ENCODE measurements at places on chromosomes 5 and 9. TPM values are rescaled to one million over a fixed set of nuclear protein-coding genes. Genes with fewer than 3 reads are reported as not detected.
A peak's percentile ranks its signal among the peaks of the same experiment; 100 is the strongest.

ADAMTS6 gene
- total RNA-seq: 20.0 TPM

SPINK6 gene
- not detected for total RNA-seq

KIAA0825 gene
- total RNA-seq: 8.0 TPM

TMEM174 gene
- total RNA-seq: not detected

LECT2 gene
- not detected for total RNA-seq

CCNB1 gene
- 18.9 TPM for total RNA-seq

NRARP gene
- 6.7 TPM for total RNA-seq

- peak overlapping the region; percentile 72 for H3K27ac ChIP-seq
- H3K4me1 ChIP-seq: peaks cover 50% of the 10 kb centered on the region
- H3K4me3 ChIP-seq: peak overlapping the region; percentile 75
- H3K27me3 ChIP-seq: no peaks in the 10 kb centered on the region
Observed at GRCh38 chr9:112173489-112174221, 1.4 kb downstream of the SUSD1 start.

DNA sequence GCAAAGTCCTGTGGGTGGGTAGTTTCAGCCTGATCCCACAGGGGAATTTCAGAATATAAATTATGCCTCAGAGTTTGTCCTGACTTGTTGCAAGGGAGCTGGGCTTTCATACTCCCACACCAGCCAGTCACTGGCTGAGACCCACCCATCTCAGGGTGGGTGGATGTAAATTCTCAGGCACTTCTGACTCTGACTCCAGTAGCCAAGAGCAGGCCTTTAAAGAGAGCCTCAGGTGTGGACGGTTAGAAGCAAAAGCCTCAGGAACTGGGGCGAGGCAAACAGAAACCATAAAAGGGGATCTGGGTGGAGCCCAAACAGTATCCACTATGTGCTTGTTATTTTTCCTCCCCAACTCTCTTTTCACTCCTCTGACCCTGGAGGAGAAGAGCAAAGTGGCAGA lies 28.6 kb upstream of the FBXW11 start:
- H3K4me3 ChIP-seq: no peak overlapping the region
- peaks cover 2% of the 10 kb centered on the region for H3K36me3 ChIP-seq
- H3K4me1 ChIP-seq: no peaks in the 10 kb centered on the region

DNA sequence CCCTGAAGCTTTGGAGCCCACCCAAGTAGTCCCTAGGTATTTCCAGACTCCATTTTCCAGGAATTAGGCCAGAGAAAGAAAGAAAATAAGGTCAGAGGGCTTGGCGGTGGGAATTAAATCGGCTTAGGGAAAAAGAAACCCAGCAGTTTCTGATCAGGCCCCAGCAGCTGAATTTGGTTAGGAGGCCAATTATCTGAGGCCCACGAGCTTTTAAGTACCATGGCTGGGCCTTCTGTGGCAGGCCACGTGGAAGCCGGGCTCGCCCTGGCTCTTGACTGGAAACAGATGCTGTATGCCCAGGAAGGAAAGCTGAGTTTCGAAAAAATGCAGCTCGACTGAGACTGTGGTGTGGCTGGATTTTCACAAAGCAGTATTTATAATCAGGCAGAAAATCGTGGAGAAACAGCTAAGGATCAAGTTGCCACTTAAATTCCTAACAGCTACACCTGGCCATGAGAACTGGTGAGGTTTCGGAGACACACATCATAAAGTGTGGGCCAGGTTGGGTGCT lies 75.1 kb upstream of the PANK3 start:
- H3K27me3 ChIP-seq: no peaks in the 10 kb centered on the region
- peaks cover 37% of the 10 kb centered on the region for H3K4me1 ChIP-seq
- no peak overlapping the region for H3K4me3 ChIP-seq
- DNase-seq: no peak
- H3K36me3 ChIP-seq: no peaks in the 10 kb centered on the region
- H3K27ac ChIP-seq: peak overlapping the region; percentile 18

DNA sequence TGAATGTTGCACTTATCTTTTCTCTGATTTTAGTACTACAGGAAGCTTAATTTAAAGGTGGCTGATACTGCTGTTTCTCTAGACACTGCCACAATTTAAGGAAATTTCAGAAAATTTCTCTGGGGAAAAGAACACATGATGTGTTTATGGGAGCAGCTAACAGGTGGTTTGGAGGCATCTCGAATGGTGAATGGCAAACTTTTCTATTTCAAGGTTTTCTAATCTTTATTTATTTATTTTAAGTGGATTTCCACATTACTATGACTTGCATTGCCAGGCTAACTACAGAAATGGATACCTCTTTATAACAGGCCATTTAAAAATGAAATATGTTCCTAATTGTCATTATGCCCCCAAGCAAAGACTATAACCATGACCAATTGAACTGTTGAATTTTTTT lies 50.4 kb downstream of the PDE6A start:
- peaks cover 26% of the 10 kb centered on the region for H3K4me1 ChIP-seq
- no peak for DNase-seq
- H3K36me3 ChIP-seq: no peaks in the 10 kb centered on the region
- H3K27me3 ChIP-seq: no peaks in the 10 kb centered on the region
- no peak overlapping the region for H3K4me3 ChIP-seq
- H3K27ac ChIP-seq: no peak overlapping the region

GRCh38 chr5:180467028-180467975 lies 26.9 kb upstream of the CNOT6 start:
- peaks cover 6% of the 10 kb centered on the region for H3K4me1 ChIP-seq
- no peaks in the 10 kb centered on the region for H3K36me3 ChIP-seq
- no peak overlapping the region for H3K4me3 ChIP-seq
- peaks cover 11% of the 10 kb centered on the region for H3K27me3 ChIP-seq

- DNase-seq: no peak
- peaks cover 5% of the 10 kb centered on the region for H3K36me3 ChIP-seq
- no peaks in the 10 kb centered on the region for H3K27me3 ChIP-seq
Observed at GRCh38 chr5:169174923-169175322, 126.0 kb downstream of the SLIT3 start.

- H3K27me3 ChIP-seq: no peaks in the 10 kb centered on the region
- peaks cover 6% of the 10 kb centered on the region for H3K36me3 ChIP-seq
- DNase-seq: no peak
Observed at GRCh38 chr9:91415290-91415689, 8.3 kb downstream of the NFIL3 start.

GRCh38 chr5:124102486-124102885 lies 590.5 kb downstream of the CSNK1G3 start:
- H3K27ac ChIP-seq: no peak overlapping the region
- no peaks in the 10 kb centered on the region for H3K27me3 ChIP-seq
- no peak overlapping the region for H3K4me3 ChIP-seq
- H3K4me1 ChIP-seq: peaks cover 17% of the 10 kb centered on the region
- H3K36me3 ChIP-seq: no peaks in the 10 kb centered on the region

- DNase-seq: no peak
- no peak overlapping the region for H3K4me3 ChIP-seq
- no peaks in the 10 kb centered on the region for H3K27me3 ChIP-seq
- H3K4me1 ChIP-seq: peaks cover 45% of the 10 kb centered on the region
Observed at GRCh38 chr9:113556877-113557593, 93.5 kb downstream of the RGS3 start.
